Myocyte (in vitro differentiated cells): ENCODE measurements at places on chromosomes 12 and 14. TPM values are rescaled to one million over a fixed set of nuclear protein-coding genes. Genes with fewer than 3 reads are reported as not detected.

The JAG2 gene
- total RNA-seq, result 32.5 and 42.7 TPM in 2 replicates

GRCh38 chr12:2332947-2333346 is 280.2 kb downstream of the CACNA1C start:
- DNase-seq, result no peak

- peak; percentile 74 for DNase-seq
Observed at GRCh38 chr14:34003691-34004090, 52.8 kb upstream of the EGLN3 start.

DNA sequence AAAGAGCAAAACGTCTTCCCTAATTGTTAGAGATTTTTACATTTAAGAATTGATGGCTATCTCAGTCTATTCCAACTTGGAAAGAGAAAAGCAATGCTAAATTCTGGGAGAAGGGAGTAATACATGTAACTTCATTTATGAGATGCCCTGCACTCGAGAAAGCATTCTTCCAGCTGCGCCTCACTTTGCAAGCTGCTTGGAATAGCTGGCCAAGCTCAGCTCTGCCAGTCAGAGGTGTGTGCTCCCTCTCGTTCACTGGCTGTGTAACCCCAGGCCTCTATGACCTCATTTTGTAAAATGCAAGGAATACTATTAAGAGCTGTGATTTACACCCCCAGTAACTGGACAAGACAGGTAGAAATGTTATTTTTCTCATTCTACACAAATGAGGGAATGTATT is 79.1 kb downstream of the OTX2 start:
- no peak for DNase-seq

DNA sequence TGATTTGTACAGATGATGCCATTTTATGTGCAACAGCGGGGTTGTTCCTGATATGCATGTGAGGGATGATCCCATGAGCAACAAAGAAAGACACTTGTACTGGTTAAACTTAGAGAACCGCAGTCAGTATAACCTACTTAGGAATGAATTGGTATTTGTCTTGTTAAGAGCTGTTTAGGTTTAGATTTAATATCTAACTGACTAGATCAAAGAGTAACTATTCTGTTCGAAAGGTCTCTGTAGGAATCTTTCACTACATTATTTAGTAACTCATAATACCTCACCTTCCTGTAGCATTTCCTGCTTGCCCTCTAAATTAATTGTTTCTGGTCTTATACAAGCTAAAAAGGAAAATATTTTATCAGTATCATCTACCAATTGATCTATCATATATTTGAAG is 350.4 kb downstream of the TRHDE start:
- DNase-seq, result no peak

DNA sequence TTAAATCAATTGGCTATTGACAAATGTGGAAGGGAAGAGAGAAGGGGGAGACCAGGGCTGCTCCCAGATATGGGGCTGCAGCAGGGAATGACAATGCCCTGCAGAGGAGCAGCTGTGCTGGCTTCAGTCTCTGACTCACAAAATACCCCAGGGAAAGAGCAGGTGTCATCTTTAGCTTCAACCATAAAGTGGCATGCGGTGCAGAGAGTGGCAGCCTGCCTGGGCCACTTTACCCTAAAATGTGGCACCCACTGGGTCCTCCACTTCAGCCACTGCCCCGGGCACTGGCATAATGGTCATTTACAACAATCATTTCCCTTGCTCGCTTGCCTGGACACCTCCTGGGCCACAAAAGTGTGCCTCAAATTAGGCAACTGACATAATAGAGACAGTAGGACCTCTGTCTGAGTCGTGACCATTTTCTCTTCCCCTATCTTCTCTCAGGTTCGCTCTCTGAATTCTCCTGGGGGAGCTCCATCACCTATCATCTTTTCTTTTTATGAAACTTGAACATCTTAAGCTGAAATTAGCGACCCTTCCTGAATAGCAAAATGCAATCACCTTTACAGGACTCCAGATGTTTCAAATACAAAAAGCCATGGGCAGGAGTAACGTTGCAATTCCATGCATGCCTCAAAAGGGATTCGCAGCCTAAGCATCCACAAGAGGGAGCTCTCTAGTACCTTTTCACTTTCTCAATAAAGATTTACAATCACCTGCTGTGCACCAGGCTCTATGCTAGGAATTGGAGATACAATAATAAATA is 179.9 kb upstream of the ATF7IP start:
- DNase-seq, result peak; percentile 89

The P2RX2 gene
- not detected in 2 replicates for total RNA-seq

The FAIM2 gene
- total RNA-seq, result 1.9 and 2.3 TPM in 2 replicates

GRCh38 chr12:48031135-48031960 is 27.1 kb upstream of the COL2A1 start:
- no peak for DNase-seq

The FAM90A1 gene
- total RNA-seq, result not detected in 2 replicates

DNA sequence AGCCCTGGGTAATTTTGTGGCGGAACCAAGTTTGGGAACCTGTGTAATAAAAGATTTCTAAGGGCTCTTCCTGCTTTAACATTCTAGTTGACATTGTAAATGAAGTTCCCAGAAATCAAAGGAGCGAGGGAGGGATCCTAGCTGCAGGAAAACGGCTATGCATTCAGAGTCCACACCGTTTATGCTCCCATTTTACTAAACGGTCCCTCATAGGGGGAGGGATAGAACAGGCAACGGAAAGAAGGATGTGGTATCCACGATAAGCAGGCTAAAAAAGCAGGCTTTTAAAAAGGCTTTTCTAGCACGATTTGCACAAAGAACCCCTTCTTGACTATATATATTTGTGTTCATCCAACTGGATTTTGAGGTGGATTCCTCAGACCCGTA is 559 bp downstream of the SYNJ2BP start:
- peak; percentile 13 for DNase-seq

The LUM gene
- total RNA-seq, result 147 and 149 TPM in 2 replicates

The PXMP2 gene
- 12.4 and 13.2 TPM in 2 replicates for total RNA-seq

The LRRC10 gene
- total RNA-seq, result not detected in 2 replicates

The NGDN gene
- 34.3 and 39.5 TPM in 2 replicates for total RNA-seq

GRCh38 chr12:42809226-42809625 is 219.7 kb upstream of the PRICKLE1 start:
- peak; percentile 45 for DNase-seq

The KRT86 gene
- 5.2 and 20.9 TPM in 2 replicates for total RNA-seq

DNA sequence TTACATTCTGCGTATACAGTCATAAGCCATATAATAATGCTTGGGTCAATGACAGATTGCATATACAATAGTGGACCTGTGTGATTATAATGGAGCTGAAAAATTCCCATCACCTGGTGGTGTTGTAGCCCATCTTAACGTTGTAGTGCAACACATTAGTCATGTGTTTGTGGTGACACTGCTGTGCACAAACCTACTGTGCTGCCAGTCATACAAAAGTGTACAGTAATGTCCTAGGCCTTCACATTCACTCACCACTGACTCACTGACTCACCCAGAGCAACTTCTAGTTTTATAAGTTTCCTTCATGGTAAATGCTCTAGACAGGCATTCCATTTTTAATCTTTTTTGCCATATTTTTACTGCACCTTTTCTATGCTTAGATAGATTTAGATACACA is 194.8 kb upstream of the SEL1L start:
- DNase-seq, result no peak
